ENCODE measurements at places on chromosomes 1 and 21.

DNA sequence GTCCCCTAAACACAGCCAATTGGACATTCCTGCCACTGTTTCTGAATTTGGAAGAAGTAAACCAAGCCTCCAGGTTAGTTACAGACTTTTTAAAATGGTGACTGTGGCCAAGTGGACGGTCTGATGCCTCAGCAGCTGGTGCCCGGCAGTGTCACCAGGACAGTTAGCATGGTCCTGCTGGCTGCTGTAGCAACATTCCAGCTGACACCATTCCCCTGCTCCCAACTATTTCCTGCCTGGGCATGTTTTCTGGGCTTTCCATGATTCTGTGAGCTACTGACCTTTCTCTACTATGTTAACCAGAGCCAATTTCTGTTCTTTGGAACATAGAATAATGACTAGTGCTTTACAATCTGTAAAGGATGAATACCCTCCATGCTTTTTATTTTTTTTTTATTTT is 95.0 kb downstream of the TLR5 start:
- DNase-seq: no peak

- DNase-seq: no peak
Measured at GRCh38 chr1:215394084-215394991, 172.8 kb upstream of the KCTD3 start.

- DNase-seq: no peak
Measured at GRCh38 chr1:153553830-153554541, 4.9 kb upstream of the S100A3 start.

DNA sequence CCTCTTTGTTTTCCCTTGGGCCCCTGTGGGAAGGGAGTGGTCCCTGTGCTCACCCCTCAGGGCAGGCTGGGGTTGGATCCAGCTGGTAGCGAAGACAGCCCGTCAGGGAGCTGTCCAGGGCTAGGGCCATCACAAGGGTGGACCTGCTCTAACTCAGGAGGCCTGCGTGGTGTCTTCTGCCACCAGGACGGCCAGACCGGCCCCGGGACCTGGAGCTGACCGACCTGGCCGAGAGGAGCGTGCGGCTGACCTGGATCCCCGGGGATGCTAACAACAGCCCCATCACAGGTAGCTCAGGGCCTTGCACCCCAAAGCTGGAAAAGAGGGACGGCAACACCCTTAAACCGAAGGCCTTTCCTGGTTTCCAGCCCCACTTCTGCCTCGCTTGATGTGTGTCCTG is 64.2 kb upstream of the CNTN2 start:
- DNase-seq: no peak

- DNase-seq: no peak
Measured at GRCh38 chr1:222106377-222106776, 364.5 kb upstream of the DUSP10 start.

All from activated naive CD4-positive, alpha-beta T cell treated with anti-CD3 and anti-CD28 coated beads, Interleukin-2, amount 50 U/mL, for 16 hours (primary cell).